A549 treated with ZK216348 at 1 μM for 4 hours (cell line): ENCODE measurements at places on chromosomes 4 and X. TPM values are rescaled to one million over a fixed set of nuclear protein-coding genes. Genes with fewer than 3 reads are reported as not detected.

Gene DDX53
- total RNA-seq: not detected in 5 replicates

Gene SYP
- 2.2 to 3.4 TPM (median 3.1 TPM) in 5 replicates for total RNA-seq

Gene INTU
- 0.68 to 2.0 TPM (median 1.5 TPM) in 5 replicates for total RNA-seq

Gene MMRN1
- total RNA-seq: not detected in 5 replicates

Gene DGKK
- not detected in 5 replicates for total RNA-seq

Gene UGT2B7
- 0.16 to 0.39 TPM (median 0.21 TPM) in 5 replicates for total RNA-seq

Gene PLXNB3
- 2.2 to 7.0 TPM (median 5.0 TPM) in 5 replicates for total RNA-seq

Gene GPR173
- 0.02 TPM in 1 of 5 replicates, not detected in the others for total RNA-seq

Gene PAK3
- total RNA-seq: 0.11 TPM in 1 of 5 replicates, not detected in the others

Gene TMEM255A
- 0.11 to 0.16 TPM (median 0.14 TPM) in 5 replicates for total RNA-seq

Gene MAGEA12
- total RNA-seq: 0.11 to 0.13 TPM (median 0.12 TPM) in 3 of 5 replicates, not detected in the others

Gene SHROOM2
- total RNA-seq: 0.58 to 0.79 TPM (median 0.63 TPM) in 5 replicates

Gene GPR78
- 0.16 TPM in 1 of 5 replicates, not detected in the others for total RNA-seq

Gene AFM
- total RNA-seq: not detected in 5 replicates

Gene TCEAL7
- total RNA-seq: not detected in 5 replicates

Gene USP26
- total RNA-seq: not detected in 5 replicates

Gene JADE1
- total RNA-seq: 16.8 to 27.4 TPM (median 23.0 TPM) in 5 replicates
